ENCODE measurements at places on chromosomes 3 and 15.

GRCh38 chr15:79060175-79060574 is 30.4 kb downstream of the RASGRF1 start:
- no peak for DNase-seq

DNA sequence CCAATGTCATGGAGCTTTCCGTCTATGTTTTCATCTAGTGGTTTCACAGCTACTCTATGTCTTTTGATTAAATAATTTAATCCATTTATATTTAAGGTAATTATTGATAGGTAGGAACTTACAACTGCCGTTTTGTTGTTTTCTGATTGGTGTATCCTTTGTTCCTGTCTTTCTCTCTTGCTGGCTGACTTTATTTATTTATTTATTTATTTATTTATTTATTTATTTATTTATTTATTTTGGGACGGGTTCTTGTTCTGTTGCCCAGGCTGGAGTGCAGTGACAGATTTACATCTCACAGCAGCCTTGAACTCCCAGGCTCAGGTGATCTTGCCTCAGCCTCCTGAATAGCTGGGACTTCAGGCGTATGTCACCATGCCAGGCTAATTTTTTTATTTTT is 299.2 kb upstream of the COL8A1 start:
- no peak for DNase-seq

DNA sequence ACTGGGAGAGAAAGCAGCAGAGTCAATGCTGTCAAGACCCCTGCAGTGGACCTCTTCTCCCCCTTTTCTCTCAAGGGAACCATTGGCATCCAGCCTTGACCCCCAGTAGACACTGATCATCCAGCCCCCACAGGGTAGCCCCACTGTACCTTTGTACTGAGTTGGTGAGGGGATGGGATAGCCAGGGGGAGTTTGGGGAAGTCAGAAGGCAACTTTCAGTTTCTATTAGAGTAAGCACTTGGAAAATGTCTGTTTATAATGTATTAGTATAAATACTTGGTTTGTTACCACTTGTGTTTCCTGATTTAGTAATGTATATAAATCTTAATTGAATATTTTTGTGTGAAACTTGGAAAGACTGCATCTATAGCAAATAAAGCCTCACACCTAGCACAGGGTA is 25.0 kb downstream of the DAG1 start:
- no peak for DNase-seq

- DNase-seq, result no peak
These were observed 223.6 kb downstream of the WDR72 start for GRCh38 chr15:53535886-53536285.

GRCh38 chr3:141808586-141808985 is 45.4 kb downstream of the GRK7 start:
- no peak for DNase-seq

GRCh38 chr3:61420136-61420759 is 141.1 kb upstream of the PTPRG start:
- DNase-seq, result no peak

DNA sequence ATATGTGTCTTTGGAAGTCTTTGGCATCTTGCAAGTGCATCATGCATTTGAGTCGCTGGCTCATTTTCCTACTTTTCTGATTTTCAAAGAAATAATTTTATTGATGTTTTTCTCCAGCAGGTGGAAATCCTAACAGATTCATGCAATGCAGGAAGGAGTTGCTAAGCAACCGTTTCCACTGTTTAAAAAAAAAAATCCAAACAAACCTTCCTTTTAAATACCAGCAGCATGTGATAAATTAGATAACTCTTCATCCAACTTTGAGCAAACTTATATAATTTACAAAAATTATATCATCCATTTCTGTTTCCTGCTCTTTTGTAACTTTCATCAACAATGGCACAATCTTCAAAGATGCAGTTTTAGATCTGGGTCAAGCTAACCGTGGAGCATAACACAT is 364.1 kb downstream of the MFSD1 start:
- no peak for DNase-seq

- DNase-seq, result no peak
These were observed 114.7 kb downstream of the LRRC28 start for GRCh38 chr15:99366013-99366412.

DNA sequence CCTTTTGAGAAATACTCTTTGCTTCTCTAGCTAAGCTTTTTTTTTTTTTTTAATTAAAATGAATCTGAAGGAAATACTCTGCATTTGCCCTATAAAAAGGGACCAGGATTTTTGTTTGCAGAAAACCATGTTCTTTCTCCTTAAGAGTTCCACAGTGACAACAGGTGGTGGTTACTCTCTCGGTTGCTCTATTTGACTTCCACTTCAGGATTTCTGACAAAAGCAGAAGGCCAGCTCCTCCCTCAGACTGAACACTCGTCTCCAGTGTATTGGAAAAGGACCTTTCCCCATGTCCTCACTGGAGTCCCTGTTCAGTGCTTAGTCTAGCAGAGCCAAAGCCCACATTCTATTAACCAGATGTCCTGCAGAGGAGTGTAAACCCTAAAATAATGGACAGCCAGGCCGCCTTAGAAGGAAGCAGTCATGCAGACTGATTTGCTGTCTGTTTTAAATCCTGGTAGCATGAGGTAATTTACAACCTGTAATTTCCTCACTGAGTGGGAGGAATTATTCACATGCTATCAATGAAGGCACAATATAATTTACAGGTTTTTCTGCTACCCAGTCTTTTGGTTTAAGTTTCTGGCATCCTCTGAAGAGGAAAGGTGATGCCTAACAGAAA is 599.3 kb downstream of the PYDC2 start:
- DNase-seq, result no peak

GRCh38 chr3:197589545-197589944 is 33.8 kb upstream of the BDH1 start:
- DNase-seq, result no peak

DNA sequence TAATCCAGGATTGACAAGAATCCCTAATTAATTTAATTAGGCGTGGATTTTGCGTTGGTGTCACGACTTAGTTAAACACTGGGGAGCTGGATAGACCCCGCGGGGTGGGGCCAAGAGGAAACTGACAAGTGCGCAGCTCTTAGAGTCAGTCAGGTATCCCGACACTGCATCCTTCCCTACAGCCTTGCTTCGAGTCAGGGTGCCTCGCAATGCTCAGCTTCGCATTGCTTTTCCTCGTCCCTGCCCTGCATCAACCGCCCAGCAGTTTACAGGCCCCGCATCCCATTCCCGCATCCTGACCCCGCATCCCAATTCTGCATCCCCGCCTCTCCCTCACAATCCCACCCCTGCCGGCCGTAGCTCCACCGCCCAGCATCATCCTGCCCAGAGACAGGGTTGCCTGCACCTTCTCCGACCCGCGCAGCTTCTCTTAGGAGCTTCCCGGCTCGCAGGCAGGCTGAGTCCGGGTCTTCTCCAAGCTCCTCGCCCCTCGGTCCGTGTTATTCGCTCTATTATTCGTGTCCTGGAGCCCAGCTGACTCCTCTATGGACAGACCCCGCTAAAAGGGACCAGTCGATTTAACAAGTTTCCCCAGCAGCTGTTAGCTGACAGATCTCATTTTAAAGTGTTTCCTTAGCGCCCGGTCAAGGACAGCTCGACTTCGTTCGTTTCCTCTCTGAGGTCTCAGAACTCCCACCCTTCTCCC is 699 bp upstream of the SHOX2 start:
- DNase-seq, result no peak

DNA sequence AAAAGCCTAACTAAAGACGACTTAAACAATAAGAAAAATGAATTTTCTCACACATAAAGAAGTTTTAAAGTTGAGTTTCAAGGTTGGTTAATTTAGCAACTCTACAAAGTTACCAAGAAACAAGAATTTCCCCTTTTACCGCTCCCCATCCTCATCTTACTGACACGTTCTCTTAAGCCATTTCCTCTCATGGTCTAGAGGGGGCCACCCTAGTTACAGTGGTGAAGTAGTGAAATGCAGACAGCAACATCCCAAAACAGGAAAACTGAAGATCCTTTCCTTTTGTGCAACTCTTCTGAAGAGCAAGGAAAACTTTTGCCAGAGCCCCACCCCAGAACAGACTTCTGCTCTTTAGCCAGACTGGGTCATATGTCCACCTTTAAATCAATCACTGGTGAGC is 17.3 kb upstream of the SOX14 start:
- no peak for DNase-seq

DNA sequence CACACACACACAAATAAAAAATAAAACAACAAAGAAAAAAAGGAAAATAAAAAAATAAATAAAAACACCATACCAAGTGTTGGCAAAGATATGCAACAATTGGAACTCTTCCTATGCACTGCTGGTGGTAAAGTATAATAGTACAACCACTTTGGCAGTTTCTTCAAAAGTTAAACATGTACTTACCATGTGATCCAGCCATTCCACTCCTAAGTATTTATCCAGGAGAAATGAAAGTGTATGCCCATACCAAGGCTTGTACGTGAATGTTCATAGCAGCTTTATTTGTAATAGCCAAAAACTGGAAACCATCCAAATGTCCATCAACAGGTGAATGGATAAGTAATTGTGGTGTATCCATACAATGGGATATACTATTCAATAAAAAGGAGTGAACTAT is 17.0 kb downstream of the WDR93 start:
- no peak for DNase-seq

- DNase-seq, result no peak
These were observed 92.4 kb upstream of the LRRFIP2 start for GRCh38 chr3:37266809-37267208.

- no peak for DNase-seq
These were observed 75.9 kb upstream of the SPRED1 start for GRCh38 chr15:38176691-38177090.

DNA sequence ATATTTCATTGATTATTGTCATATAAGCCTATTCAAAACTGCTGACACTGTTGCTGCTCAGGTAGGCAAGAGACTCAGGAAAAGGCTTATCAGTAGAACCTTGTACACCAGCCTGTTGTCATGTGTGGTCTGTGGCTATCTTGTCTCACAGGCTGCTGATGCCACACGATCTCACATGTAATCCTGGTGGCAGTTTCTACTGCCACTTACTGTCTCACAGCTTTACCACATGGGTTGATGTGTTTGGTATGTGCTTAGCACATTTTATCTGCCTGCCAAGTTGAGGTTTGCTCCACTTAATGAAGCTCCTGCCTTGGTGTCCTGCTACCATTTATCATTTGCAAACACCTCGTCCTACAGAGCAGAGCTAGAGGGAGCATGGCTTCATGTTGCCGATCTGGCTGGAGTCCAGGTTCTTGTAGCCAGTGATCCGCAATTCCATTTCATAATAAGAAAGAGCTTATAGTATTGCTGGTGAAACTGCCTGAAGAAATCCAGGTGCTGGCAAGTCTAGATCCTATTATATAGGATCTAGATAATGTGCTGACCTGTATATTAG is 637.9 kb downstream of the NLGN1 start:
- no peak for DNase-seq

GRCh38 chr3:70822669-70823068 is 510.2 kb upstream of the MDFIC2 start:
- DNase-seq, result no peak

GRCh38 chr3:57068437-57069089 is 8.1 kb downstream of the SPATA12 start:
- peak; percentile 57 for DNase-seq

- no peak for DNase-seq
These were observed 320.6 kb downstream of the MECOM start for GRCh38 chr3:169342652-169343505.

Data from AG08396 (cell line).